Skeletal muscle tissue (tissue), 5 donors: ENCODE measurements at places on chromosomes 11 and 22. TPM values are rescaled to one million over a fixed set of nuclear protein-coding genes. Genes with fewer than 3 reads are reported as not detected.

Gene IRAG1
- total RNA-seq = 2.6 TPM

Gene KRTAP5-6
- total RNA-seq = not detected

Gene SCGB1C1
- not detected for total RNA-seq

Gene NXPE1
- total RNA-seq = not detected
